H4 (cell line): ENCODE measurements at places on chromosomes 6 and 20. TPM values are rescaled to one million over a fixed set of nuclear protein-coding genes. Genes with fewer than 3 reads are reported as not detected.

FNDC11 gene
- not detected in 2 replicates for total RNA-seq

MUC21 gene
- total RNA-seq: not detected in 2 replicates

PTGIS gene
- total RNA-seq: not detected in 2 replicates

GSTA2 gene
- total RNA-seq: 0.37 TPM in 1 of 2 replicates, not detected in the other

NNAT gene
- not detected in 2 replicates for total RNA-seq

RSPO3 gene
- total RNA-seq: 0.10 TPM in 1 of 2 replicates, not detected in the other

KIF16B gene
- total RNA-seq: 5.0 and 7.4 TPM in 2 replicates

C6orf132 gene
- total RNA-seq: not detected in 2 replicates

C6orf58 gene
- total RNA-seq: not detected in 2 replicates

SIRPD gene
- total RNA-seq: not detected in 2 replicates

PDYN gene
- not detected in 2 replicates for total RNA-seq

TMEM217 gene
- total RNA-seq: 1.1 and 1.6 TPM in 2 replicates

BAK1 gene
- 16.3 and 18.8 TPM in 2 replicates for total RNA-seq

ELOVL2 gene
- total RNA-seq: 0.58 and 0.85 TPM in 2 replicates

CDH4 gene
- 0.14 and 0.16 TPM in 2 replicates for total RNA-seq

ZNF165 gene
- 0.16 and 1.2 TPM in 2 replicates for total RNA-seq

CLPSL2 gene
- 5.7 TPM in 1 of 2 replicates, not detected in the other for total RNA-seq

GPX6 gene
- not detected in 2 replicates for total RNA-seq

MDFI gene
- 0.72 TPM in 1 of 2 replicates, not detected in the other for total RNA-seq

R3HDML gene
- not detected in 2 replicates for total RNA-seq

FAM209A gene
- total RNA-seq: not detected in 2 replicates

CLDN20 gene
- not detected in 2 replicates for total RNA-seq

CAP2 gene
- total RNA-seq: 8.9 and 10.9 TPM in 2 replicates

HLA-DMA gene
- total RNA-seq: 10.3 and 13.0 TPM in 2 replicates

MCHR2 gene
- not detected in 2 replicates for total RNA-seq

RCAN2 gene
- total RNA-seq: 0.43 and 1.0 TPM in 2 replicates

SIRPA gene
- total RNA-seq: 6.8 and 10.6 TPM in 2 replicates
